Activated T-cell treated with anti-CD3 and anti-CD28 coated beads, Interleukin-2, amount 50 U/mL, for 72 hours (primary cell): ENCODE measurements at places on chromosomes 1 and 21. TPM values are rescaled to one million over a fixed set of nuclear protein-coding genes. Genes with fewer than 3 reads are reported as not detected.

GJA9 gene
- not detected for total RNA-seq

NPHS2 gene
- not detected for total RNA-seq

DNA sequence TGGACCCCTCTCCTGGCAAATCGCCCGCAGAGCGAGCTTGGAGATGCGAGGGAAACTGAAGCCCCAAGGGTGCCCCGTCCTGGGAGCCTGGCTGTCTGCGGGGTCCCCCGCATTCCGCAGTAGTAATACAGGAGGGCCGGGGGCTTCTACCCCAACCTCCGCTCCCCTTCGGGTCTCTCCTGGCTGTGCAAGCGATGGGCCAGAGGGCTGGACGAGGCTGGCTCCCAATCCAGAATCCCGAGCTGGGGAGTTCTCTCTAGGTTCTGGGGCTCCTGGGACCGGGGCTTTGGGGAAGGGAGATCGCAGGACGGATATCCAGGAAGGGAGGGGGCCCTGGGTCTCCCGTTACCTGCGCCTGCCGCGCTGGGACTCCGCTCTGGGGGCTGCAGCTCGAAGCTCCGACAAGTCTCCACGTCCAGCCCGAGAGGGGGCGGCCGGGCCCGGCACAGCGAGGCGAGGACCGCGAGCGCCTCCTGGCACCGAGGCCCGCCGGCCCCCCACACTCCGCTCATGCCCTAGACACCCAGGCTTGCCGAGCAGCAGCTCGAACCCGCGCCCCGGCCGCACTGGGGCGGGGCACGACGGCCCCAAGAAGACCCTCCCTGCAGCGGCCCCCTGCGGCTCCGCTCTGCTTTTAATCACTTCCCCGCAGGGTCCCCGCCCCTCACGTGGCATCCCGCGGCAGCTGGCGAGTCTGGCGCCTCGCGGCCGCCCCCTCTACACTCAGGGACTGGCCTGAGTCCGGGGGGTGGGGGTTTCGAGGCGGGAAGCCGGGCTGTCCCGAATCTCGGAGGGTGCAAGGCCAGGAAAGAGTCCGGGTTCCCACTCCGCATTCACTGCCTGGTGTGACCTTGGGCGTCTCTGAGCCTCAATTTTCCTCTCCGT, at the start of gene SYT6:
Gene SYT6 (minus strand): TSS at position 609 of the 885 bp plus-strand sequence. CDS start 97 bp downstream, at position 512.
- peak; percentile 14 for DNase-seq

- no peak for DNase-seq
These were observed 132.1 kb downstream of the DNM3 start for GRCh38 chr1:171973421-171973820.

GPR25 gene
- total RNA-seq: not detected

DNA sequence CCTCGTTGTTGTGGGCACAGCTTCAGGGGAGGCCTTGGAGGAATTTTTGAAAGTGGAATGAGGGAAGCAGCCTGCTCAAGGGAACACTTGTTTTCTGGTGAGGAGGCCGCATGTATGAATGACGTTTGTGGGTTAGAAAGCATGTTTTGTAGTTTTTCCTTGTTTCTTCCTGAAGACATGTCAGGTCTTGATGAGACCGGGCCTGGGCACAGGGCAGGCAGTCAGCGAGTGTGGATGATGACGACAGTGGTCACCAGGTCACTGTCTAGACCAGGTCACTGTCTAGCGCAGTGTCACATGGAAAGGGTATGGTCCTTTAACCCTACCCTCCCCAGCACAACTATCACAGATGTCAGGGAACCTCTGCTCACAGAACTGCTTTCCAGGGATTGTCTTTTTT, 7.3 kb downstream of the PSEN2 start:
- no peak for DNase-seq

GRCh38 chr1:107926436-107927080, 38.4 kb downstream of the VAV3 start:
- no peak for DNase-seq
